MCF 10A (cell line): ENCODE measurements at places on chromosomes 6 and 20. TPM values are rescaled to one million over a fixed set of nuclear protein-coding genes. Genes with fewer than 3 reads are reported as not detected.
A peak's percentile ranks its signal among the peaks of the same experiment; 100 is the strongest.

DNA sequence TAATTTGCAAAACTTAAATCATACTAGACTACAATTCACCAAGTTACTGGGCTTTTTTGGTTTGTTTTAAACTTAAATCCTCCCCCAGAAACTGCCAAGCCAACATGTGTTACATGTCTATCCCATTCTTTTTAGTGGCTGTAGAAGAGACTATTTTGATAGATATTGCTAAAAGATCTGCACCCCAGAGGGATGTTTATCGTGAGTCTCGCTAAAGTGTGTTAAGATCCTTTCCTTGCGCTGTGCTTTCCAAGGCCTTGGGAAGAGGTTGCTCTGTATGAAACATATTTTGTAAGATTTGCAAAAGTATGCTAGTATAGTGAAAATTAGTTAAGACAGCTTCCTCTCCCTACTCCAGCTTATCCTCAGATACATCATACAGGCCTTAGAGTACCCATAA is 63.0 kb downstream of the GPX5 start:
- peak overlapping the region; percentile 51 for H3K27ac ChIP-seq
- no peak for DNase-seq
- peaks cover 30% of the 10 kb centered on the region for H3K4me1 ChIP-seq
- no peaks in the 10 kb centered on the region for H3K27me3 ChIP-seq

The MYB gene
- total RNA-seq, result not detected in 2 replicates

GRCh38 chr6:88567696-88568095 is 395.7 kb downstream of the RNGTT start:
- H3K4me3 ChIP-seq, result no peak overlapping the region
- H3K27me3 ChIP-seq, result peaks cover 19% of the 10 kb centered on the region
- H3K36me3 ChIP-seq, result no peaks in the 10 kb centered on the region

DNA sequence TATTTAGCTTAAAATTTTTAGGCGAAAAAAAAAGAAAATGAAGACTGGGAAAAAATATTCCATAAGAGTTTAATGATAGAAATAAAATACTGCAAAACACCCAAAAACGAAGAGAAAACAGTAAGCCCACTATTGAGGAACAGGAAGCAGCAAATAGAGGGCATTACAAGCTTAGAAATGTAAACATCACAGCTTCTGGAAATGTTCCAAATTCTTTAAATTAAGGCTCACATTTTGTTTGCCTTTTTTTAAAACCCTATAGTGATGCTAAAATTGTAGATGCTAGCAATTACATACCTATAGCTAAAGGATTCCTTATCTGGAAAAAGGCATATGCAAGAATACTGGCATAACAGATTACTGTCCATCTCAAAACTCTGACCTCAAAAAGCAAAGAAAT is 248.6 kb downstream of the KHDRBS2 start:
- DNase-seq, result no peak
- no peaks in the 10 kb centered on the region for H3K4me1 ChIP-seq
- no peak overlapping the region for H3K4me3 ChIP-seq
- H3K27ac ChIP-seq, result no peak overlapping the region
- H3K36me3 ChIP-seq, result no peaks in the 10 kb centered on the region

DNA sequence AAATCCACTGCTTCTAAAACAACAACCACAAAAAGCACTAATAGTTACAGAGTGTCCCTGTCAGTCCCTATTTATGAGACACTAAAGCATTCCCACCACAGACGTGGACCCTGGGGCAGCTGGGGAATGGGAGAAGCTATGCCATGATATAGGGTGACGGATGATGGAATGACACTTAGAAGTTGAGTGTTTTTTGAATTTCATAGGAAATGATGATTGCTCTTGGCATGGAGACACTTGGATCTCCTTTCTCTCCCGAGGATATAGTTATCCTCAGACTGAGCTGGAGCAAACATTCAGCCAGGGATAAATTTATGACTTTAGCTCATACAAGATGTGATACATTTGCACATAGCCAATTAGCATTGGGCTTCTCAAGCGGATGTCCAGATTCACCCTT is 151.2 kb downstream of the EDN3 start:
- H3K36me3 ChIP-seq, result no peaks in the 10 kb centered on the region
- no peak overlapping the region for H3K4me3 ChIP-seq
- no peaks in the 10 kb centered on the region for H3K4me1 ChIP-seq
- peaks cover 66% of the 10 kb centered on the region for H3K27me3 ChIP-seq
- H3K27ac ChIP-seq, result no peak overlapping the region
- DNase-seq, result no peak

- no peaks in the 10 kb centered on the region for H3K27me3 ChIP-seq
- H3K4me3 ChIP-seq, result no peak overlapping the region
- DNase-seq, result no peak
- no peaks in the 10 kb centered on the region for H3K4me1 ChIP-seq
- H3K36me3 ChIP-seq, result no peaks in the 10 kb centered on the region
- H3K27ac ChIP-seq, result no peak overlapping the region
Measured at GRCh38 chr20:32885952-32886351, 27.2 kb downstream of the EFCAB8 start.

- no peak overlapping the region for H3K4me3 ChIP-seq
- no peaks in the 10 kb centered on the region for H3K27me3 ChIP-seq
- peak overlapping the region; percentile 41 for H3K27ac ChIP-seq
- peaks cover 32% of the 10 kb centered on the region for H3K4me1 ChIP-seq
- DNase-seq, result no peak
Measured at GRCh38 chr6:26232306-26232939, 132.6 kb upstream of the BTN3A2 start.

GRCh38 chr6:16669227-16669626 is 92.0 kb downstream of the ATXN1 start:
- H3K36me3 ChIP-seq, result peaks cover 6% of the 10 kb centered on the region
- H3K4me3 ChIP-seq, result no peak overlapping the region
- peaks cover 33% of the 10 kb centered on the region for H3K4me1 ChIP-seq
- peak overlapping the region; percentile 63 for H3K27ac ChIP-seq
- peak; percentile 77 for DNase-seq

DNA sequence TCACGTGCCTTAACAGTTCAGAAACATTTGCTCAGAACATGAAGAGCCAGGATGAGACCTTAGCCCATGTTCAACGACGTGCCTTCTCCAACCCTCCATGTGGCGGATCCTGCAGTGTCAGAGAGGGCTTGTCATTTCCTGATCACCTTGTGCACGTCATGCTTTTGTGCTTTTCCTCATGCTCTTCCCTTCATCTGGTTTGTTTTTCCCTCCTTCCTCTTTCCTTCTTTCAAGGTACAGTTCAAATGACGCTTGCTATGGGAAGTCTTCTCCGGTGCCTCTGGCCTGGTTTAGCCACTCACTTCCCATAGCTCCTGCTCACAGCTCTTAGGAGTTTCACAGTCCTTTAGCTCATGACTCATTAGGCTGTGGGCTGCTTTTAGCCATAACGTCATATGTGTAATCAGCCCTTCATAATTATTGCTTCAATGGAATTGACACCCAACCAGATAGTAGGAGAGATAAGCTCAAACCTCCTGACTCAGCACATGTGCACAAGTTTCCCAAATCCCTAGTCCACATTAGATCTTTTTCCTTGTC is 102.7 kb upstream of the CNKSR3 start:
- no peaks in the 10 kb centered on the region for H3K36me3 ChIP-seq
- H3K27me3 ChIP-seq, result no peaks in the 10 kb centered on the region
- H3K27ac ChIP-seq, result peak overlapping the region; percentile 2
- peak; percentile 59 for DNase-seq
- peaks cover 12% of the 10 kb centered on the region for H3K4me1 ChIP-seq

DNA sequence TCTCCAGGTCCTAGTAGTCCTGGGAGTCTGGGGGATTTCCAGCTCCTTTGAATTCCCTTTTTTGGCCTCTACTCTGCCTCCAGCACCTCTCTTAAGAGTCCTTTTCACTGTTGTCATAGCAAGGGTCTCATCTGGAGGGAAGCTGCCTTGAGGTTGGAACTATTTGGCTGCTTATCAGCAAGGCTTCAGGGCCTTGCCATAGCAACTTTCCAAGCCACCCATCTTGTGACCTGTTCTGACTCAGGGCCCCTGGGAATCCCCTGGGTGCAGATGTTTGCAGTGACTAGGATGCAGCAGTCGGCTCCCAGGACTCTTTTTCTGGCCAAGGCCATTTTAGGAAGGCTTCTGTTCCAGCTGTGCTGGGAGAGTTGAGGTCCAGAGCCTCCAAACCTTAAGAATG is 12.4 kb downstream of the PKIG start:
- H3K4me1 ChIP-seq, result no peaks in the 10 kb centered on the region
- no peak overlapping the region for H3K27ac ChIP-seq
- no peak overlapping the region for H3K4me3 ChIP-seq
- no peak for DNase-seq

The TAP1 gene
- 32.3 and 35.2 TPM in 2 replicates for total RNA-seq

The CPNE1 gene
- 161 and 194 TPM in 2 replicates for total RNA-seq

DNA sequence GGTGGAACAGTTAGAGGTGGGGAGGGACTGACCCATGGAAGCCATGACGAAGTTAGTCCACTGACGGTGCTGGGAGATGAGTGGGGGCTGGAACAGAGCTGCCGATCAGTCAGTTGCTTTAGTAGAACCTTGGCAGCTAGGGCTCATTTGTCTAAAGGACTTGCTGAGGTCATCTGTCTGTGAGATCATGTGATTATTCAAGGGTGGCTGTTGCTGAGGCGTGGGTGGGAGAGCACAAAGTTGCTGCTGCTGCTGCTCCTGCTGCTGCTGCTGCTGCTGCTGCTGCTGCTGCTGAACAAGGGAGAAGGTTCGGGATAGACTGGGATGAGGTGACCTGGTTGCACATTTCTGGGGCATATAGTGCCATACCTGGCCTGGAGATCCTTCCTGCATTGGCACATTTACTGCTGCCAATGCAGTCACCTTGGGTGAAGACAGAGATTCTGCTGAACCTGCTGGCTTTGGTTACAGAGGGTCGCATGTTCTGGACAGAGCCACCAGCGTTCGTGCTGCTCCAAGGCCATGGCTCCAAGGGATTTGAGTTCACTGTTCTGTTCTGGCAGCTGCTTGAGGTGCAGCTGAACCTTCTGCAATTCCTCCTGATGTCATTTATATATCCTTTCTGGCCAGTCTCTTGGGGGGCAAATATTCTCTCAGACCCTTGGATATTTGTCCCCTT is 840.5 kb downstream of the HACE1 start:
- no peak for DNase-seq
- H3K4me3 ChIP-seq, result no peak overlapping the region
- H3K4me1 ChIP-seq, result no peaks in the 10 kb centered on the region
- H3K36me3 ChIP-seq, result no peaks in the 10 kb centered on the region
- no peaks in the 10 kb centered on the region for H3K27me3 ChIP-seq

GRCh38 chr20:47753576-47754387 is 31.5 kb downstream of the SULF2 start:
- H3K4me3 ChIP-seq, result no peak overlapping the region
- no peaks in the 10 kb centered on the region for H3K4me1 ChIP-seq
- DNase-seq, result no peak
- H3K27ac ChIP-seq, result no peak overlapping the region
- H3K36me3 ChIP-seq, result peaks cover 91% of the 10 kb centered on the region
- no peaks in the 10 kb centered on the region for H3K27me3 ChIP-seq

- peaks cover 2% of the 10 kb centered on the region for H3K4me1 ChIP-seq
- no peaks in the 10 kb centered on the region for H3K27me3 ChIP-seq
- DNase-seq, result no peak
- H3K27ac ChIP-seq, result no peak overlapping the region
Measured at GRCh38 chr6:22476811-22477390, 92.5 kb upstream of the HDGFL1 start.
